WTC11 (cell line): ENCODE measurements at places on chromosomes 3 and 15. TPM values are rescaled to one million over a fixed set of nuclear protein-coding genes. Genes with fewer than 3 reads are reported as not detected.

The REC114 gene
- not detected in 3 replicates for total RNA-seq

The CISH gene
- total RNA-seq, result 1.8 to 2.4 TPM (median 1.9 TPM) in 3 replicates

The XPC gene
- 31.7 to 34.9 TPM (median 32.6 TPM) in 3 replicates for total RNA-seq

The CHRNA3 gene
- 2.2 to 4.4 TPM (median 3.2 TPM) in 3 replicates for total RNA-seq

The GPR62 gene
- 0.24 to 0.55 TPM (median 0.46 TPM) in 3 replicates for total RNA-seq

The GOLGA6D gene
- 2.1 to 2.6 TPM (median 2.6 TPM) in 3 replicates for total RNA-seq

The JAGN1 gene
- 25.6 to 30.1 TPM (median 28.7 TPM) in 3 replicates for total RNA-seq

The NUTM1 gene
- total RNA-seq, result 0.46 to 0.69 TPM (median 0.66 TPM) in 3 replicates

The EPHB1 gene
- 7.0 to 9.9 TPM (median 8.2 TPM) in 3 replicates for total RNA-seq

The MYRIP gene
- 1.6 to 2.1 TPM (median 2.1 TPM) in 3 replicates for total RNA-seq

The MORC1 gene
- not detected in 3 replicates for total RNA-seq

The ADAMTS17 gene
- 1.8 to 2.8 TPM (median 2.2 TPM) in 3 replicates for total RNA-seq

The BOC gene
- total RNA-seq, result 6.6 to 8.0 TPM (median 7.2 TPM) in 3 replicates

The TMOD2 gene
- total RNA-seq, result 3.3 to 3.6 TPM (median 3.6 TPM) in 3 replicates

- DNase-seq, result no peak
- no peak overlapping the region for H3K27ac ChIP-seq
- H3K27me3 ChIP-seq, result peaks cover 55% of the 10 kb centered on the region
- peaks cover 12% of the 10 kb centered on the region for H3K4me1 ChIP-seq
- H3K4me3 ChIP-seq, result no peak overlapping the region
Observed at GRCh38 chr3:182121401-182121800, 409.7 kb downstream of the SOX2 start.

GRCh38 chr3:156417559-156418132, 137.3 kb downstream of the SSR3 start:
- no peaks in the 10 kb centered on the region for H3K27me3 ChIP-seq
- DNase-seq, result no peak
- no peak overlapping the region for H3K27ac ChIP-seq
- H3K4me3 ChIP-seq, result no peak overlapping the region

DNA sequence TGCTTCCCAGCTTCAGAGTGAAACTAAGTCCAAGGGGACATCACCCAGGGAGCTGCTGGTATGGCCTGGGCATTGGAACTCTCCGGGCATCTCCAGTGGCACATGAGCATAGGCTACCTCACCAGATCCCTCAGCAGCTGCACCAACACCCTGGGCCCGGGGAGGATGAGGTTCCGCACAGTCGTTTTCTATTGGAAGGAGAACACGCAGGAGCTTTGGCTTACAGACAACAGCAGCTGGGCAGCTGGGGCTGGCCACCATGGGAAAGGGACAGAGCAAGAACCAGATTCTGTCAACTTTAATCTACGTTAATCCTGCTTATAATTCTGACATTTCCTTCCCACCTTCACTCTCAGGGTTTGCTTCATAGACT, 65.5 kb downstream of the MYO1E start:
- no peaks in the 10 kb centered on the region for H3K36me3 ChIP-seq
- 0 out of 2 replicates have a peak overlapping the region, but pooled peaks have one; percentile 81 for H3K27ac ChIP-seq
- H3K27me3 ChIP-seq, result no peaks in the 10 kb centered on the region
- H3K4me1 ChIP-seq, result peaks cover 22% of the 10 kb centered on the region
- no peak overlapping the region for H3K4me3 ChIP-seq

DNA sequence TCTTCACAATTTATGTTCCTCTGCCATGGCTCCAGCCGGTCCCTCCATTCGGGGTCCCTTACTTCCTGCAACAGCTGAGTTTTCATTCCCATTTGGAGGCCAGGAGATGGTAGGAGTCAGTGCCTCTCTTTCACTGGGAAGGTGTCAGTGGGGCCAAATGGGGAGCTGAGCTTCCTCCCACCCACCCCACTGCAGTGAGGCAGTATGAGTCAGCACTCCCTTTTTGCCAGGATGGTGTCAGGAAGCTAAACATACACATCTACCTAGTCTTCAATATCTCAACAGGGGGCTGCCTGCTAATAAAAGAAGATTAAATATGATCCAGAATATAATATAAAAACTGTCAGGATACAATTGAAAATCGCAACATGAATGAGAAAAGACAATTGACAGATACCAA, 12.7 kb upstream of the ACTC1 start:
- no peaks in the 10 kb centered on the region; the same call in 1 of the 2 replicates for H3K27me3 ChIP-seq
- H3K4me1 ChIP-seq, result no peaks in the 10 kb centered on the region
- H3K4me3 ChIP-seq, result no peak overlapping the region
- no peak for DNase-seq
- H3K27ac ChIP-seq, result no peak overlapping the region

DNA sequence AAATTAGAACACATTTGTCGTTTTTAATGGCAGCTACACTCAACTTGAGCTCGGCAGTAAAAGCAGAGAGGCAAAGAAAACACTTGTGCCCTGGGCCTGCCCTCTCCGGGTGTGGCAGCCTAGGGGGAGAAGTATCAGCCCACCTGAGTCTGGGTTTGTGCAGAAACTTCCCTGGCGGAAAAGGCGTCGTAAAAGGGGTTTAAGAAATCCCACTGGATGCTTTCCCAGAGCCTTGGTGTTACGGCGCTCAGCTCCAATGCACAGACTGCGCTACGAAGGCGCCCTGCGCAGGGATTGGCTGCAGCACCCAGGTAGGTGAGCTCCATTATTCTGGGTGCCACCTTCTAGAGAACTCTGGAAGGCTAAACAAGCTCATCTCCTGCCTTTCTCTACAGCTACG, 461.5 kb upstream of the NR2F2 start:
- H3K27ac ChIP-seq, result no peak overlapping the region
- H3K4me3 ChIP-seq, result no peak overlapping the region
- H3K36me3 ChIP-seq, result no peaks in the 10 kb centered on the region
- no peaks in the 10 kb centered on the region; the same call in 1 of the 2 replicates for H3K27me3 ChIP-seq

- no peak overlapping the region for H3K27ac ChIP-seq
- no peak for DNase-seq
- H3K4me3 ChIP-seq, result no peak overlapping the region
- H3K36me3 ChIP-seq, result peaks cover 3% of the 10 kb centered on the region; the same call in 1 of the 2 replicates
- H3K4me1 ChIP-seq, result peaks cover 4% of the 10 kb centered on the region
- no peaks in the 10 kb centered on the region for H3K27me3 ChIP-seq
Observed at GRCh38 chr15:51931638-51932037, 39.9 kb downstream of the LEO1 start.

- peak; percentile 21 for DNase-seq
- no peaks in the 10 kb centered on the region for H3K36me3 ChIP-seq
- H3K4me3 ChIP-seq, result no peak overlapping the region
- H3K27ac ChIP-seq, result peak overlapping the region; percentile 28; the same call in 1 of the 2 replicates
Observed at GRCh38 chr15:48006031-48006511, 114.7 kb upstream of the SLC24A5 start.

GRCh38 chr15:42508263-42508690, 12.8 kb downstream of the SNAP23 start:
- DNase-seq, result no peak
- H3K4me1 ChIP-seq, result peaks cover 8% of the 10 kb centered on the region; the same call in 1 of the 2 replicates
- no peak overlapping the region; the same call in 1 of the 2 replicates for H3K27ac ChIP-seq
- no peaks in the 10 kb centered on the region for H3K27me3 ChIP-seq
- H3K4me3 ChIP-seq, result no peak overlapping the region
- H3K36me3 ChIP-seq, result peaks cover 10% of the 10 kb centered on the region

GRCh38 chr3:52341123-52341522, 25.0 kb downstream of the DNAH1 start:
- H3K27me3 ChIP-seq, result no peaks in the 10 kb centered on the region; the same call in 1 of the 2 replicates
- no peaks in the 10 kb centered on the region for H3K36me3 ChIP-seq
- no peak overlapping the region for H3K4me3 ChIP-seq
- no peaks in the 10 kb centered on the region for H3K4me1 ChIP-seq
- H3K27ac ChIP-seq, result no peak overlapping the region

GRCh38 chr15:68337826-68338225, 60.3 kb downstream of the FEM1B start:
- H3K27me3 ChIP-seq, result no peaks in the 10 kb centered on the region
- no peak for DNase-seq
- H3K27ac ChIP-seq, result no peak overlapping the region
- no peaks in the 10 kb centered on the region for H3K4me1 ChIP-seq
- H3K36me3 ChIP-seq, result no peaks in the 10 kb centered on the region

DNA sequence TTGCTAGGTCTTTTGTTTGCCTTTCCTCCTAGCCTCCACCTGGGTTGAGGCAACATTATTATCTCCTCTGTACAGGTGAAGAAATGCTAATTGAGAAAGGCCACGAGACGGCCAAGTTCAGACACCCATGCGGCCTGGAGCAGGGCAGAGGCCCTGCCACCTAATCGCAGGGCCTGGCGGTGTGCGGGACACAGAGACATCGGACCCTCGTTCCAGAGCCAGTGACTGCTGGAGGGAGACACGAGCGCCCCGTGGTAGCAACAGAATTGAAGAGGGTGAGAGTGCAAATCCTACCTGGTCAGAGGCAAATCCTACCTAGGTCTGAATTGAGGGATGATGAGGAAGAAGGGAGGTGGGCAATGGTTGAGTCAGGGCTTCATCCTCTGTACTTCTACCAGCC, 113.8 kb upstream of the MEF2A start:
- no peak overlapping the region for H3K27ac ChIP-seq
- no peak for DNase-seq
- no peaks in the 10 kb centered on the region; the same call in 1 of the 2 replicates for H3K27me3 ChIP-seq
- H3K4me1 ChIP-seq, result peaks cover 14% of the 10 kb centered on the region
- no peaks in the 10 kb centered on the region for H3K36me3 ChIP-seq

GRCh38 chr15:72796515-72797337, 13.2 kb upstream of the ADPGK start:
- peaks cover 7% of the 10 kb centered on the region for H3K4me1 ChIP-seq
- H3K27ac ChIP-seq, result no peak overlapping the region
- peaks cover 17% of the 10 kb centered on the region for H3K27me3 ChIP-seq
- peak overlapping the region; percentile 89 for H3K4me3 ChIP-seq
- H3K36me3 ChIP-seq, result no peaks in the 10 kb centered on the region
- peak; percentile 70 for DNase-seq
